ENCODE measurements at places on chromosomes 16 and 17.

- DNase-seq = no peak
Measured at GRCh38 chr16:31334934-31335333, 20.0 kb upstream of the ITGAX start.

DNA sequence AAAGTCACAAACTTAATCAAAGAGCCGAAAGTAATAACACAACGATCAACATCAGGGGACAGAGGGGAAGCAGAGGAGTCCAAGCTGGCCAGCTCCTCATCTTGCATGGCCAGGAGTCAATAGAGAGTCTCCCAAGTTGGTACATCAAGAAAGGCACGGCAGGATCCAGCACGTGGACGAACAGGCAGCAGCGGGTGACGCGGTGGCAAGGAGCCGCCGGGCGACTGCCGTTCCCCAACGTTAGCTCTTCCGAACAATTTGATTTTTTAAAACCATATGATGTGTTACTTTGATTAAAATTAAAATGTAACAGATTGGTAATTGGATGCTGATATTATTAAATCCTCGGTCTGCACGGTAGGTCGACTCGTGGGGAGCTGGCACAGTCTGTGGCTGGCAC lies 81.8 kb upstream of the DOC2B start:
- no peak for DNase-seq

GRCh38 chr16:2842340-2843000 lies 12.4 kb downstream of the ZG16B start:
- DNase-seq = peak; percentile 52

GRCh38 chr16:8958344-8959167 lies 5.2 kb downstream of the USP7 start:
- peak; percentile 52 for DNase-seq

DNA sequence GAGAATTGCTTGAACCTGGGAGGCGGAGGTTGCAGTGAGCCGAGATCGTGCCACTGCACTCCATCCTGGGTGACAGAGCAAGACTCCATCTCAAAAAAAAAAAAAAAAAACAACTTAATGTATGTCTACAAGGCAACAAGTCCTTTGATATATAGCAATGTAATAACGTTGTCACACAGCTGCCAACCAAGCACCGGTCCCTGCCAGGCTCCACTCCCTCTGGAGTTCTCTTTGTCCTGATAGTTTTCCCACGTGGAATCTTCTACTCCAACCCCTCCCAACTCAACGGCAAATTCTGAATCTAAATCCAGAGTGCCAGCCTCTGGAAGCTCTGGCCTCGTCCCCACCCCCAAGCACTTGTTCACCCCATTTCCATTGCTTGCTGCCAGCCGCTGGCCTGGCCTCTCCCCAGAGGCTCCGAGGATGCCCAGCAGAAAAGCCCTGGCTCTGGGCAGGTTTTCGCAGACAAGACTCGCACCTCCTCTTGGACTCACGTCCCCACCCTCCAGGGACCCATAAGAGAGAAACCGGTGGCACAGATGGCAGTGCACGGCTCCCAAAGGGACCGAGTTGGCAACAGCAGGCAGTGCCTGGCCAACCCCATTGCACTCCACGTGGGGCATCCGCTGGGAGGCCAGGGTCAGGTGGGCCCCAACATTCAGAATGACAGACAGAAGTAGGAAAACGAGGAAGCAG lies 15.9 kb upstream of the CBX2 start:
- DNase-seq = no peak

DNA sequence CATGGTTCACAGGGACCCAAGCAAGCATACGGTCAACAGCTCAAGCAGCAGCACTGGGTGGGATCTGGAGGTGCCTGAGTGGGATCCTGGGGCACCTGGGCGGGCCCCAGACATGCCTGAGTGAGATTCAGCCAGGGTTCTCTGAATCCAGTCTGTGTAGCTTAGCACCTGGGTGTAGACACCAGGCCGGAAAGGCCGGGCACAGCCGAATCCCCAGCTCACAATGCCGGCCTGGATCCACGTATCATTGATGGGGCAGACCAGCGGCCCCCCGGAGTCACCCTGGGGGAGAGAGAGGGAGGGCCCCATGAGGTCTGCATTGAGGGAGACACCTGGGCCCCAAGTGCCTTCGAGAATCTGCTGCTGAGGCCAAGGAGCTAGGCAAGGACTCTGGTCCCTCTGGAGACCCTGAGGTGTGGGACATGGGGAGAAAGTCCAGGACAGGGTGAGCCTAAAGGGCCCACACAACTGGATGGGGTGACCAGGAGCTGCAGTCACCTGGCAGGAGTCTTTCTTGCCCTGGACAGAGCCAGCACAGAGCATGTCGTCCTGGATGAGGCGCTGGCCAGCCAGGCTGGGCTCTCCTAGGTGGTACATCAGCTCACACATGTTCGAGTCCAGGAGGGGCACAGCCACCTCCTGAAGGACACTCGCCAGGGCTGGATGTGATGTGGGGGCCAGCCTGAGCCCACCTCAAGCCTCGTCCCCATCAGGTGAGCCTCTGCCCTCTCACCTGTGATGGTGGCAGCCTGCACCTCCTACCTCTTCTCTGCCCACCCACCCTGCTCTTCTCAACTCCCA lies 9.7 kb downstream of the ZG16B start:
- no peak for DNase-seq

DNA sequence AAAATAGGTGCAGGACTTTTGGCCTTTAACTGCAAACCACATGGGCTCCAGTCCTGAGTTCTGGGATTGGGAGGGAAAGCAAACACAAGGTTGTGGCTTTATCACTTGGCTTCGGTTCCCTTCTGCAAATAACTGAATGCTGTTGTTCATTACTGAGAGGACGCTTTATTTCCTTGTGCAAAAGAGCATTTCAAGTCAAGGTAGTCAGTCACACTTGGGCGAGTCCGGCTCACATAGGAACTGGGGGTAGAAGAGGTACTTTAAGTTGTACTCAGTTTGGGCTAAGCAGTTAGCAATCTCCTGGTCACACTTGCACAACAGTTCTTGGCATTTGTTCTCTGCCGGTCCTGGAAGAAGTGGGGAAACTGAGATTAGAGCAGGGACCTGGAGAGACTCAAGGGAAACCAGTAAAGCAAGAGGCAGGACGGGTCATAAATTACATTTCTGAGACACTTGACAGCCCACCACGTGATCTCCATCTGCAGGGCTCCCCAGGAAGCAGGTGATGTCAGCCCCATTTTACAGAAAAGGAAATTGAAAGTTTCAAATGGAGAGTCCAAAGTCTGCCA lies 21.6 kb downstream of the PLA2G10 start:
- DNase-seq = peak; percentile 39

- DNase-seq = no peak
Measured at GRCh38 chr16:49912721-49913120, 56.8 kb upstream of the ZNF423 start.

GRCh38 chr16:62741692-62742091 lies 705.5 kb upstream of the CDH8 start:
- DNase-seq = no peak

DNA sequence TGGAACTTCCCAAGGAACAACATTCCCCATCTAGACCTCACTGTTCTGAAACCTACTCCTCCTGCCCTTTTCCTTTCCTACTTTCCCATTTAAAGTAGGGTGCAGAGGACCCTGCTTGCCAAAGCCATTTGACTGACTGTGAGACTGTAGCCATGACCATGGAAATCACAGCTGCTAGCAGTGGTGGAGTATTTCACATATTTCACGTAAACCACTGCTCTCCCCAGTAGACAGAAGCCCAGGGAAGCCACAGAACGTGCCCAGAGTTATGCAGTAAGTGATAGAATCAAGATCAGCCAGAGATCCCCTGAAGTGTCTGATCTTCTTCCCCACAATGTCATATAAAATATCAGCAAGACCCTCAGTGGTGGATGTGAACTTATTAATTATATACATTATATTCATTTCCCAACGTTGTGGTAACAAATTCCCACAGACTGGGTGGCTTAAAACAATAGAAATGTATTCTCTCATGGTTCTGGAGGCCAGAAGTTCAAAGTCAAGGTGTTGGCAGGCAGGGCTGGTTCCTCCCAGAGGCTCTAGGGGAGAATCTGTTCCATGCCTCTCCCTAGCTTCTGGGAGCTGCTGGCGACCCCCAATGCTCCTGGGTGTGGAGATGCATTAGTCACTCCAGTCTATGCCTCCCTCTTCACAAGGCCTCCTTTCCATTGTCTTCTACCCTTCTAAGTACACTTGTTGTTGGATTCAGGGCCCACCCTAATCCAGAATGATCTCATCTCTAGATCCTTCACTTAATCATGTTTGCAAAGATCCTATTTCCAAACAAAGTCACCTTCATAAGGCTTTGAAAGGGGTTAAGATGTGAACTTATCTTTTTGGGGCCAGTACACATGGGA lies 20.7 kb upstream of the PRM1 start:
- DNase-seq = no peak

Data from transverse colon (tissue), 4 donors.